ENCODE measurements at places on chromosomes 5 and 9.
A peak's percentile ranks its signal among the peaks of the same experiment; 100 is the strongest.

DNA sequence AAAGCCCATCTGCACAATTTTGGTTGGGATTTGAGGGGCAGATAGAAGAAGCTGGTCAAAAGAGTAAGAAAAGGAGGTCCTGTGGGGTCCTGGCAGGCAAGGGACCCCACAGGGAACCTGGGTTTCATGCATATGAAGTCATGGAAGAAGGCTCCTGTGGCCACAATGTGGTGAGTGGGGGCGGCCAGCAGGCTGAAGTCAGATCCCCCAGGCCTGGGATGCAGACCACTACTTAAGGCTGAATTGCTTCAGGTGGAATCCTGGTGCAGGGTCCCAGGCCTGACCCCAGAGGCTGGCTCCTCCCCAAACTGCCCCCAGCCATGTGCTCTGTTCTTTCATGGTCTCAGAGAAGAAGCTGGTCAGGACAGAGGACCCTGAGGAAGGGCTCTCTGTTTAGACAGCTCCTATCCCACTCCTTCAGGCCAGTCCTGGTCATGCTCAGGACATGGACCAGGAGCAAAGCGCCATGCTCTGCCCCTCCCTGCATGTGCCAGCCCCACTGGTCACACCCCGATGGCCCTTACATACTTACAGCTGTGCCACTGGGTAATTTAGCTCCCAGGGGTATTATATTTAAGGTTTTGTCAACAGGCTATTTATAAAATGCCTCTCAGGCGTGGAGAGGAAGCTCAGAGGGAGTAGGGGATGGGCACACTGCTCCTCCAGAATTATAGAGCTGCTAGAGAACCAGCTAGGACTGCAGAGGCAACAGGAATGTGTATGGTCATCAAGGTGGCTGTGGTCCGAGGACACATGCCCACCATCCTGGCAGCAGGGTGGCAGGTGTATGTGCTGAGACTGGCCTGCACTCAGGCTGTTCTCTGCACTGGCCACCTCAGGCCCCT, 33.4 kb downstream of the C5orf15 start:
- no peak for DNase-seq

- DNase-seq = no peak
These were observed 4.3 kb downstream of the PRRC2B start for GRCh38 chr9:131398204-131398603.

- DNase-seq = peak; percentile 35
These were observed 47.6 kb downstream of the ANGPTL2 start for GRCh38 chr9:127074561-127075548.

DNA sequence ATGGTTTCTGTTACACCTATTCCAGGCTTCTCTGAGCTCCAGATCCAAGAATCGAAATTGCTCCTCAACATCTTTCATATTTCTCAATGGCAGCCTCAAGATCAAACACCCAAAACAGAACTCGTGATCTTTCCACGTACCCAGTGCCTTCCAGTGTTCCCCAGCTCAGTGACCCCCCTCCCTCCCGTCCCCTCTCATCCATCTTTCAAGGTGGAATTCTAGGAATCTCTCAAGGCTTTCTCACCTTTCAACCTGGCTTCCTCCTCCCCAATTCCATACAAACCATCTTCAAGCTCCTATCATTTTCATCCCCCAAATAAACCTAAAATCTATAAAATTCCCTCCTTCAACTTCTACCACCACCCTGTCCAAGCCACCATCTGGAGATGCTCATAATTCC, 615.3 kb downstream of the BNC2 start:
- DNase-seq = no peak

GRCh38 chr9:108468364-108468763, 387.4 kb downstream of the ACTL7B start:
- DNase-seq = no peak

- no peak for DNase-seq
These were observed 194.4 kb upstream of the TLE4 start for GRCh38 chr9:79377339-79377855.

DNA sequence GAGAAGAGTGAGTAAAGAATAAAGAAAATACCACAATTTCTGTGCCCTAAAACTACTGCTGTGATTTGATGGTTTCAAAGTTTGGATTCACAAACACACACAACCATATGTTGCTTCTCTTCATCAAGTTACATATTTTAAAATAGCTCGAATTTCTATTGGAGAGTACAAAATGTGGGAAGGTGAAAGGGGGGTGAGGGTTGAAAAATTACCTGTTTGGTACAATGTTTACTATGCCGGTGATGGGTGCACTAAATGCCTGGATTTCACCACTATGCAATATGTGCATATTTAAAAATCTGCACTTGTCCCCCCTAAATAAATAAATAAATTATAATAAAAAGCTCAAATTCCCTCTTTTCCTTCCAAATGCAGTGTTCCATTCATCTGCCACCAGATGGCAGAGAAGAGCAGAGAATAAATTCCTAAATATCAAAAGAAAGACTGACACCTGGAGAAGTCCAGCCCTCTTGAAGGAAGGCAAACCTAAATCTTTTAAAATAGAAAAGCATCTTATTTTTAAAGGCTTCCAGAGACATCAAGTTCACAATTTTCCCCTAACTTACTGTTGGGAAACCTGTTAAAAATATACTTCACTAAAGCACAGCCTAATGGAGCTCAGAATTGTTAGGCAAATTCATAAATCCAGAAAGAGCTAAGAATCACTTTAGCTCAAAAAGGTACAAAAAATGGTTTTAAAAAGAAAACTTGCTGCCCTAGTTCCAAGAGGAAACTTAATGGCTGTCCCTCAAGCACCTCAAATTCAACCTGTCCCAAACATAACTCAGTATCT, 24.8 kb upstream of the HNRNPA0 start:
- no peak for DNase-seq

DNA sequence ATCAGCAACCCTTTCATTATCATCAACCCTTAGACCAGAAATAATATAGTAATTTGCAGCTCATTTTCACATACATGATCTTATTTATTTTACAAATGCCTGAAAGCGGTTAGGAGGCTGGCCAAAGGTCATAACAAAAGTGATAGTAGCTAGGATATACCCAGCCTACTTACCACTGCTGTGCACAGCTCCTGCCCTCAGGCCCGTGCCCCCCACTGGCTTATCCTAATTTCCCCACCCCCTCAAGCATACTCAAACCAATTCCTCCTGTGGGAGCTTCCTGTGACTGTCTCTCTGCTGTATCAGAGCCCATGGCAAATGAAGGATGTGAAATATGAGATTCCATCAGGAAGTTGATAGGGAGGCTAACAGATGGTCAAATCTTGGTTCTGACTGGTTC, 14.8 kb downstream of the FAM219A start:
- DNase-seq = no peak

DNA sequence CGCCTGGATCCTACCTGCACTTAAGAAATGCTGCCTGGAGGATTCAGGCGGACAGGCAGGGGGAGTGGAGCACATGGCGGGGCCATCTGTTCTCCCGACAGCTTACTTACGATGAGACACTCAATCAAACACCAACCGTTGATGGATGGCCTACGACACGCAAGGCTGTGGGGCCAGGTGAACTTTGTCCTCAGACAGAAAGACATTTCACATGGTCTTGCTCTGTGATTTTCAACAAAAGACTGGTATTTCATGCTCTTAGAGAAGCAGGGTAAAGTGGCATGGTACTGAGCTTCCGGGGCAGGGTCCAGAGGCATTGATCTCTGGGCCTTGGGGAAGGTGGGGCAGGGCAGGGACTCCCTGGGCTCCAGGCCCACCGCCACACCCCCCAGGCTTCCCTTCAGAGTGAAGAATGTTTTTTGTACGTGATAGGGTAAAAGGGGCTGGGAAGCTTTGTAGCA, 9.1 kb upstream of the OLFM1 start:
- no peak for DNase-seq

DNA sequence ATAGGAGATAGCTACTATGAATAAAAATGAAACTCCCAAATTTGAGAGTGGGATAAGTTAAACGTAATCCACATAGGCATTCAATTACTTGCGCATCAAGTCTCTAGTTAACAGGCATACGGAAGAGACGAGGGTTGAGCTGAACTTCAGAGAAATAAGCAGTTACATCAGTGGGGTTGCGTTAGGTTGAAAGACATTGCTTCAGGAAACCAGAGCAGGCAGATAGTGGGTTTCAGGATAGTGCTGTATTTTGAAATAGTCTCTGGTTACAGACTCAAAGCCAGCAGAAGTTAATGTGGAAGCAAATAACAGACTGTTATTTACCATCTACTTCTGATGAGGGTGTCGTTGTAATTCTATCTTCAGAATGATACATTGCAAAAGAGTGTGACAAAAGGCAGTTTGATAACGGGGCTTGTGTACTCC, 533.4 kb downstream of the PDE4D start:
- no peak for DNase-seq

DNA sequence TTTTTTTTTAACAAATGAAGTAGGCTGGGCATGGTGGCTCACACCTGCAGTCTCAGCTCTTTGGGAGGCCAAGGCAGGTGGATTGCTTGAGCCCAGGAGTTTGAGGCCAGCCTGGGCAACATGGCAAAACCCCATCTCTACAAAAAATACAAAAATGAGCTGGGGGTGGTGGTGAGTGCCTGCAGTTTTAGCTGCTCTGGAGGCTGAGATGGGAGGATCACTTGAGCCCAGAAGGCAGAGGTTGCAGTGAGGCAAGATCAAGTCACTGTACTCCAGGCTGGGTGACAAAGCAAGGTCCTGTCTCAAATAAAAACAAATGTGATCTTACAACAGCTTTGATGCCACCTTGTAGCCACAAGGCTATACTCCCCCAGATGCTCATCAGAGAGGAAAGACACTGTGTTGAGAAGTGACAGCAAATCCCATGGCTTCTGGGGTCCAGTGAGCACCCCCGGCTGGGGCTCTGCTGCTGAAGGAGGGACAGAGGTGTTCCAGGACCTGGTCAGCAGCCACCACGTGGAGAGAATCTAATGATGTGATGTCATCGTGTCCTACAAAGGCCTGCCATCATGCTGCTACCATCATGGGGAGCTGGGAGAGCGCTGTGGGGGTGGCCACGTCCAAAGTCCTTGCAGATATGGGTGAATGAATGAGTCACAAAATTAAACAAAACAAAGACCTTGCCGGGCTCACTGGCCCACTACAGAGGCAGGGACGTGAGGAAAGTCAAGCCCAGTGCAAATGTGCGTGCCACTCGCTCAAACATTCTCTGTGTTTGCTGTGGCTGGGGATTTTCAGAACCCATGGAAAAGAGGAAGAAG, 60.7 kb downstream of the PRRT1B start:
- no peak for DNase-seq

GRCh38 chr9:132572921-132573320, 9.5 kb upstream of the BARHL1 start:
- no peak for DNase-seq

DNA sequence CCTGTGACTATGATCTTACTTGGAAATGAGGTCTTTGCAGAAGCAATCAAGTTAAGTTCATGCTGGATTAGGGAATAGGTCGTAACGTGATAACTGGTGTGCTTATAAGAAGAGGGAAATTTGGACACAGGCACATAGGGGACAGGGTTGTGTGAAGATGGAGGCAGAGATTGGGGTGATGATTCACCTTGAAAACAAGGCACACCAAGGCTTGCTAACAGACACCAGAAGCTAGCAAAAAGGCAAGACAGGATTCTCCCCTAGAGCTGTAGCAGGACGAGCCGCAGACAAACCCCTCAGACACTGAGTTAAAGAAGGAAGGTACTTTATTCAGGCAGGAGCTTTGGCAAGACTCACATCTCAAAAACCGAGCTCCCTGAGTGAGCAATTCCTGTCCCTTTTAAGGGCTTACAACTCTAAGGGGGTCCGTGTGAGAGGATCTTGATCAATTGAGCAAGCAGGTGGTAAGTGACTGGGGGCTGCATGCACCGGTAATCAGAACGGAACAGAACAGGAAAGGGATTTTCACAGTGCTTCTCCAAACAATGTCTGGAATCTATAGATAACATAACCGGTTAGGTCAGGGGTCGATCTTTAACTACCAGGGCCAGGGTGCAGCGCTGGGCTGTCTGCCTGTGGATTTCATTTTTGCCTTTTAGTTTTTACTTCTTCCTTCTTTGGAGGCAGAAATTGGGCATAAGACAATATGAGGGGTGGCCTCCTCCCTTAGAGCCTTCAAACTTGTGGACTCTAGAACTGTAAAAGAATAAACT, 57.5 kb upstream of the S1PR3 start:
- no peak for DNase-seq

DNA sequence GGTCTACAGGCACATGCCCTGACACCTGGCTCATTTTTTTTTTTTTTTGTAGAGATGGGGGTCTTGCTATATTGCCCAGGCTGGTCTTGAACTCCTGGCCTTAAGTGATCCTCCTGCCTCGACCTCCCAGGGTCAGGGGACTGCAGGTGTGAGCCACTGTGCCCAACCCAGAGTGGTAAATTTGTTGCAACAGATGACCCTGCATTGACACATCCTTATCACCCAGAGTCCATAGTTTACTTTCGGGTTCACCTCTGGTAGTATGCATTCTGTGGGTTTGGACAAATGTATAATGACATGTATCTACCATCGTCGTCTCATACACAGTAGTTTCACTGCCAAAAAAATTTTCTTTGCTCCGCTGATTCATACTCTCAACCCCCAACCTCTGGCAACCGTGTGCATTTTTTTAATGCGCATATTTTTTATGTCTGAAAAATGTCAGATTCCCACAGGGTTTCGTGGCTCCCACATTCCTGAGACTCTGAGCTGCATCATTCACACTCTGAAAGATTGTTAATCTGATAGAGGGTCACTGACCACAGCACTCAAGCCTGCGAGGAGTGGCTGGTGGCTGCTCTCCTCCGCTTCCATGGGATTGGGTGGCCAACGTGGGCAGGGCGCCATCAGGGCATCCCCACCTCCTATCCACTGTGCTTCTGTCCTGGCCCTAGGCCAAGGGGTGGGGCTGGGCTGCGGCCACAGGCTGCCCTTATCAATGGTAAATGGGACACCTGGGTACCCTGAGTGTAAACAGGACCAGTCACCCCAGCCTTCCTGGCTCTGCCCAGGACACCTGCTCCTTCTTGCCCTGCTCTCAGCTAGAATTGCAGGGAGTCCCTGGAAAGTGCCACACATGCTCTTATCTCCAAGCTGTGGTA, 9.6 kb downstream of the NDST1 start:
- DNase-seq = no peak

Measured in caudate nucleus (tissue), 63 donors.